Calu3 (cell line): ENCODE measurements at places on chromosomes 7 and 10.

DNA sequence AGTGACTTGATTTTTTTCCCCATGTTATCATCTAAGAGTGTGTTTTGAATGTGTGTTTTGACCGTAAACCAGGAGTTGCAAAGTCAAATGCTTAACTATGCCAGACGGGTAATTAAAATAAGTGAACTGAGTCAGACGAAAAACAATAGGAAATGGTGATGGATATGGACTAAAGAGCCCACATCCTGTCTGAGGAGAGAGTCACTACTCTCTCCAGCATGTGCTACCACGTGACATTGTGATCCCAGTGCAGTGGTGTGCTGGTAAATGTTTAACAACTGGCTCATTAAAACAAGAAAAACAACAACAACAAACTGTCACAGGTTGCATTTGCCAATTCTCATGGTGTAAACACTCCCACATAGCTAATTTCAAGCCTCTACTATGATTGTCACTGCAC lies 164.3 kb downstream of the SUGCT start:
- no peak overlapping the region for H3K27ac ChIP-seq
- H3K4me1 ChIP-seq, result no peaks in the 10 kb centered on the region
- DNase-seq, result no peak
- no peaks in the 10 kb centered on the region for H3K36me3 ChIP-seq

DNA sequence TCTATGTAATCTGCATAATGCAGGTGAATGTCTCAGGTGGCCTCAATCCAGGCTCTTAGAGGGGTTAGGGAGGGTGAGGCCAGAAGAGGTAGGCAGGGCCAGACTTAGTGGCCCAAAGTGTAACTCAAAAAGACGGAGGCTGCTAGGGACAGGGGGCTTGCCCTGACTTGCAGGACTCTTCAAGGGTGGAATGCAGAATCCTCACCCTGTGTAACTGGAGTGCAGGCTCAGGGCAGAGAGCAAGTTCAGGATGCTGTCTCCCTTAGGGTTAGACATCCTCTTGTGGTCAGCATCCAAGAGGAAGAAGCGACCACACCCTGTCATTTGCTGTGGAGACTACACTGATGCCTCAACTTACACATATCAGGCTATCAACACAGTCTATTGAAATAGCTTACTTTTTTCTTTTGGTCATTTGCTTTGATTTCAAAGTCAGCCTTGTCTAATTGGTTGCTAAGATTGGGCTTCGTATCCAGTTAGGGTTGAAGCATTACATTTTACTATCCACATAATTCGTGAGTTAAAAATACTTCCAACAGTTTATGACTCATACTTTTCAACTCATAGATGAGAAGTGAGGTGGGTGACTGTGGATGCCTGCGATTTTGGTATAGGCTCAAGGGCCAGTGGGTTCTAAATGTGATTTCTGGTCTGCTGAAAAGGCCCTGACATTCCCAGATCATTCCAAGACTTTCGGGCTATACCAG lies 563.6 kb downstream of the SUGCT start:
- DNase-seq, result no peak
- H3K27me3 ChIP-seq, result no peaks in the 10 kb centered on the region
- H3K4me1 ChIP-seq, result no peaks in the 10 kb centered on the region
- H3K36me3 ChIP-seq, result no peaks in the 10 kb centered on the region

GRCh38 chr10:101052285-101052684 lies 9.5 kb upstream of the KAZALD1 start:
- H3K27ac ChIP-seq, result no peak overlapping the region
- peaks cover 24% of the 10 kb centered on the region for H3K27me3 ChIP-seq
- peaks cover 8% of the 10 kb centered on the region for H3K4me1 ChIP-seq
- no peak for DNase-seq
- no peaks in the 10 kb centered on the region for H3K36me3 ChIP-seq
- no peak overlapping the region for H3K4me3 ChIP-seq

GRCh38 chr10:21508706-21509331 lies 16.7 kb downstream of the SKIDA1 start:
- no peak overlapping the region for H3K27ac ChIP-seq
- peaks cover 25% of the 10 kb centered on the region for H3K27me3 ChIP-seq
- no peak overlapping the region for H3K4me3 ChIP-seq
- H3K36me3 ChIP-seq, result no peaks in the 10 kb centered on the region

GRCh38 chr10:88819290-88819689 lies 16.8 kb downstream of the LIPM start:
- no peak for DNase-seq
- H3K4me3 ChIP-seq, result no peak overlapping the region
- peaks cover 4% of the 10 kb centered on the region for H3K36me3 ChIP-seq
- no peaks in the 10 kb centered on the region for H3K4me1 ChIP-seq

- H3K27me3 ChIP-seq, result no peaks in the 10 kb centered on the region
- no peak for DNase-seq
- H3K36me3 ChIP-seq, result no peaks in the 10 kb centered on the region
- H3K4me1 ChIP-seq, result peaks cover 8% of the 10 kb centered on the region
These were observed 259.4 kb downstream of the SDK1 start for GRCh38 chr7:3560495-3560894.

GRCh38 chr7:88312061-88312663 lies 5.5 kb upstream of the STEAP4 start:
- H3K36me3 ChIP-seq, result no peaks in the 10 kb centered on the region
- H3K27me3 ChIP-seq, result no peaks in the 10 kb centered on the region
- no peak for DNase-seq
- H3K4me3 ChIP-seq, result no peak overlapping the region
- peaks cover 21% of the 10 kb centered on the region for H3K4me1 ChIP-seq

GRCh38 chr10:132363921-132364593 lies 32.1 kb downstream of the LRRC27 start:
- no peak for DNase-seq
- H3K27ac ChIP-seq, result no peak overlapping the region
- H3K27me3 ChIP-seq, result no peaks in the 10 kb centered on the region
- H3K4me1 ChIP-seq, result no peaks in the 10 kb centered on the region
- H3K36me3 ChIP-seq, result peaks cover 5% of the 10 kb centered on the region

DNA sequence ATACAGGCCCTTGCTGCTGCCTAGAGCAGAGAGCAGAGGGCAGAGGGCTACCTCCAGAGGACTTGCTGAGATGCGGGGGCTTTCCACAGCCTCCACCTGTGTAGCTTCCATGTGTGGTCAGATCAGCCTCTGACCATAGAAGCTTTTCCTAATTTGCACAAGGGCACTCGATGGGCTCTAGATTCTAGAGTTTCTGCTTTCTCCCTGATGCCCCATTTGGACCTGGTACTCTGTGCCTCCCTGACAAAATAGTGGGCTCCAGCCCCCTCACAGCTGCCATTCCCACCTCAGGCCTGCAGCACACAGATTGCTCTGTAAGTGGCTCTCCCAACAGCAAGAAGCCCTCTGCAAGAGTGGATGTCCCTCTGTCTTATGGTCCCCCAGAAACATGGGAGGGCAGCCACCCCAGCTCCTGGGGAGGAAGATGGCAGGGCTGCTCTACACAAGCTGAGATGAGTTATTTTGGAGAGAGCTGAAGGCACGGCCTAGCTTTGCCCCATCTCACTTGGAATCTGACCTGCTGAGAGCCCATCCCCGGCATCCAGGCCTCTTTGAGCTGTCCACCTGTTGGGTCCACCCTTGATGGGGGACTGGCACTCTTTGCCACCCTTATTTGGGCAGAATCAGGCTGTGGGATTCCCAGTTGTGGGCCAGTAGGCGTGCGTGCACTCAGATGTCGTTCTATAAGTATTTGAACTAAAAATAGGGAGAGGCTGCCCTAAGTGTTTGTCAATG lies 16.7 kb downstream of the TMEM273 start:
- no peak overlapping the region for H3K27ac ChIP-seq
- peaks cover 41% of the 10 kb centered on the region for H3K27me3 ChIP-seq
- no peak for DNase-seq
- H3K4me3 ChIP-seq, result no peak overlapping the region
- H3K36me3 ChIP-seq, result no peaks in the 10 kb centered on the region

DNA sequence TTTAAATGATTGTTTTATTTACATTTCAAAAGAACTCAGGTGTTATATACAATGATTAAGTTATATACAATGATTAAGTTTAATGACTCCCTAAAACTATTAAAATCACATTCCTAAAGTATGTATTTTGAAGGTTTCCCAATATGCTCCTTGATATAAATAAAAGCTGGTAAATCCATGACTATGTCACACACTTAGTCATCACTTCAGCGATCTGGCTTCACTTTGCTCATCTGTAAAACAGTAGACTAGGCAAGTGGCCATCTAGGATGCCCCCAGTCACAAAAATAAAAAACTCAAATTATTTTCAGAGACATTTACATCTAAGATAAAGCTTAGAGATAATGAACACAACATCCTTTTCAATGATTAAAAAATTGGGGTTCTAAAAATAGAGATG lies 10.8 kb downstream of the ICA1 start:
- no peaks in the 10 kb centered on the region for H3K27me3 ChIP-seq
- H3K36me3 ChIP-seq, result no peaks in the 10 kb centered on the region
- H3K4me3 ChIP-seq, result no peak overlapping the region
- no peak for DNase-seq
- no peaks in the 10 kb centered on the region for H3K4me1 ChIP-seq
- H3K27ac ChIP-seq, result no peak overlapping the region

- H3K36me3 ChIP-seq, result peaks cover 6% of the 10 kb centered on the region
- no peaks in the 10 kb centered on the region for H3K27me3 ChIP-seq
- H3K27ac ChIP-seq, result no peak overlapping the region
- no peak overlapping the region for H3K4me3 ChIP-seq
- H3K4me1 ChIP-seq, result no peaks in the 10 kb centered on the region
These were observed 30.1 kb downstream of the BTBD16 start for GRCh38 chr10:122301055-122301810.

DNA sequence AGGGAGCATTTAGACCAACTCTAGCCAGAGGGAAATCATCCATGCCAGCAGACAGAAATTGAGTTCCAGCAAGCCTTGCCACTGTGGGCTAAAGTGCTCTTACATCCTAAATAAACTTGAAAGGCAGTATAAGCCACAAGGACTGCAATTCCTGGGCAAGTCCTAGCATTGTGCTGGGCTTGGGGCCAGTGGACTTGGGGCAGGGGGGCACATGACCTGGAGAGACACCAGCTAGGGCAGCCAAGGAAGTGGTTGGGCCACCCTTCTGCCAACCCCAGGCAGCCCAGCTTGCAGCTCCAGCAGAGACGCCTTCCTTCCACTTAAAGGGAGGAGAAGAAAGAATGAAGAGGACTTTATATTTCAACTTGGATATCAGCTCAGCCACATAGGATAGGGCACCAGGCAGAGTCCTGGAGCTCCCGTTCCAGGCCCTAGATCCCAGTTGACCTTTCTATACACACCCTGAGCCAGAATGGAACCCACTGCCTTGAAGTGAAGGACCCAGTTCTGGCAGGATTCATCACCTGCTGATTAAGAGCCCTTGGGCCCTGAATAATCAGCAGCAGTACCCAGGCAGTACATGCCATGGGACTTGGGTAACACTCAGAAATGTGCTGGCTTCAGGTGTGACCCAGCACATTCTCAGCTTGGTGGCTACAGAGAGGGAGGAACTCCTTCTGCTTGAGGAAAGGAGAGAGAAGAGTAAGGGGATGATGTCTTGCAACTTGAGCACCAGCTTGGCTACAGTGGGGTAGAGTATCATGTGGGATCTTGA lies 153.0 kb downstream of the GNAI1 start:
- H3K27ac ChIP-seq, result no peak overlapping the region
- no peaks in the 10 kb centered on the region for H3K27me3 ChIP-seq
- peaks cover 4% of the 10 kb centered on the region for H3K36me3 ChIP-seq

DNA sequence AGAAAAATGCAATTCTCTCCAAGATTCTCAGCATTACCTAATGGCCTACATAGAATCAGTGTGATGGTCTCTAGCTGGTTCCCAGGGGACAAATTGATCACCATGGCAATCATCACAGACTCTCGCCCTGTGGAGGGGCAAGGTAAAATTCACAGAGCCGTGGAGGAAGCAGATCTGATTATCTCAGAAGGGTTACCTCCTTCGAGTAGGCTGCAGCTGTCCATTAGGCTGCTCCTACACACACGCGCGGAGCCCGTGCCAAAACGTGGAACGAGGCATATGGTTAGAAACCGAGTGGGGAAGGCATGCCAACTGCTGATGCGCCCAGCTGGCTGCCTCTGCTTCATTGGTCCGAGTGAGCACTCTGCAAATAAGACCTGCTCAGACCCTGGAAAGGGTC lies 52.8 kb upstream of the PTER start:
- H3K27me3 ChIP-seq, result no peaks in the 10 kb centered on the region
- DNase-seq, result no peak
- peaks cover 17% of the 10 kb centered on the region for H3K4me1 ChIP-seq
- H3K4me3 ChIP-seq, result no peak overlapping the region
- no peaks in the 10 kb centered on the region for H3K36me3 ChIP-seq
- H3K27ac ChIP-seq, result no peak overlapping the region

GRCh38 chr10:123966896-123967231 lies 75.3 kb upstream of the CPXM2 start:
- H3K4me3 ChIP-seq, result no peak overlapping the region
- H3K4me1 ChIP-seq, result peaks cover 12% of the 10 kb centered on the region
- H3K36me3 ChIP-seq, result no peaks in the 10 kb centered on the region
- peaks cover 82% of the 10 kb centered on the region for H3K27me3 ChIP-seq
- H3K27ac ChIP-seq, result no peak overlapping the region
- DNase-seq, result no peak

DNA sequence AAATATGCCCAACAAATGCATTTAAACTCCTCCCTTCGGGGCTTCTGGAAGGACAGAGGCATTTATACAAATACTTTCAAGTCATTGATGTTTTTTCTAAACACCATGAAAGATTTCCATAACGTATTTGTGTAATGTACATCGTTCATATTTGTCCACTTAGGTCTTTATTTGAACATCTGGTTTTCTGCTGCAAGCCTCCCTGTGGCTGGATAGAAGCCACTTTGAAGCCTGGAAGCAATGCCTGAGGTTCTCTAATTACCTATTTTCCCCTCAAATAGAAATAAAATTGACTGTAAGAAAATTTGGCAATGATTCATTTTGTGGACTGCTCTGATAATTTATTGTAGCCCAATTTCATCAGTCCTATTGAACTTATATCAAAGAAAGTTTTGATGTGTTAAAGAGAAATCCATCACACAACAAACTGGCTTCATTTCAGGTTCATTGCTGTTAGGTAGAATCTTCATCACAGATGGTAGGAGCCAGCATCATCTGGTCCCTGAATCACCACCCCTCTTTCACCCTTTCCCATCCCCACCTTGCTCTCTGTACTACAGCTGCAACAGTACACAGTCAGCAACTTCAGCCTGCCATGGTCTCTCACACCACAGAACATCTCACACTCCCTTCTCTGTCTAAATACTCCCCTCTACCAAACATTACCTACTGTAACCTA lies 186.0 kb upstream of the MGMT start:
- no peak overlapping the region for H3K27ac ChIP-seq
- no peaks in the 10 kb centered on the region for H3K36me3 ChIP-seq
- H3K4me3 ChIP-seq, result no peak overlapping the region

- no peaks in the 10 kb centered on the region for H3K4me1 ChIP-seq
- H3K4me3 ChIP-seq, result no peak overlapping the region
- no peak overlapping the region for H3K27ac ChIP-seq
- DNase-seq, result no peak
- H3K36me3 ChIP-seq, result no peaks in the 10 kb centered on the region
- no peaks in the 10 kb centered on the region for H3K27me3 ChIP-seq
These were observed 173.3 kb upstream of the AGK start for GRCh38 chr7:141377906-141378305.

GRCh38 chr7:33893377-33893776 lies 12.0 kb upstream of the BMPER start:
- DNase-seq, result peak; percentile 47
- H3K36me3 ChIP-seq, result no peaks in the 10 kb centered on the region
- H3K4me3 ChIP-seq, result no peak overlapping the region
- peaks cover 18% of the 10 kb centered on the region for H3K4me1 ChIP-seq
- H3K27ac ChIP-seq, result no peak overlapping the region
